ENCODE measurements at places on chromosomes 4 and X.
A peak's percentile ranks its signal among the peaks of the same experiment; 100 is the strongest.

DNA sequence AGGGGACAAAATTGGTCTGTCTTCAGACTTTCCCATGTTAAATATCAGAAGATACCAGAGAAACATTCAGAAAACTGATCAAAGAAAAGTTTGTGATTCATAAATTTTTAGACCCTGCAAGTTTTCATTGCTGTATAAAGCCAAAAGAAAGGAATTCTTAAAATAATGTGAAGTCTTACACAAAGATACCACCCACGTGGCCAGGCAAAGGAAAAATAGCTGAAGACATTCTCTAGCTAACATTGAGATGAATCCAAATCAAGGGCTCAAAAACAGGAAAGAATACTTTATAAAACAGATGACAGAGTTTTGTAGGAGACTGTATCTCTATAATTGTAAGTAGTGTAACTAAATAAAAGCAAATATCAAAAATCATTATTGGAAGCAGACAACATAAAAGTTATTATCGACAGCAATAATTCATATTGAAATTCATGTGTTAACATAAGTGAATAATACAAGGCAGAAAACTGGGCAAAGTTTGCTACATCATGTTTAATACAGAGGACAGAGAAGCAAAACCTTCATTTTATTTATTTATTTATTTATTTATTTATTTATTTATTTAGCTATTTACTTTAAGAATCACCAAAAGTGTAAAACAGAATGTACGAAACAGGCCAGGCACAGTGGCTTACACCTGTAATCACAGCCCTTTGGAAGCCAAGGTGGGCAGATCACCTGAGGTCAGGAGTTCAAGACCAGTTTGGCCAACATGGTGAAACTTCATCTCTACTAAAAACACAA, 204.6 kb upstream of the SLIT2 start:
- DNase-seq: no peak

DNA sequence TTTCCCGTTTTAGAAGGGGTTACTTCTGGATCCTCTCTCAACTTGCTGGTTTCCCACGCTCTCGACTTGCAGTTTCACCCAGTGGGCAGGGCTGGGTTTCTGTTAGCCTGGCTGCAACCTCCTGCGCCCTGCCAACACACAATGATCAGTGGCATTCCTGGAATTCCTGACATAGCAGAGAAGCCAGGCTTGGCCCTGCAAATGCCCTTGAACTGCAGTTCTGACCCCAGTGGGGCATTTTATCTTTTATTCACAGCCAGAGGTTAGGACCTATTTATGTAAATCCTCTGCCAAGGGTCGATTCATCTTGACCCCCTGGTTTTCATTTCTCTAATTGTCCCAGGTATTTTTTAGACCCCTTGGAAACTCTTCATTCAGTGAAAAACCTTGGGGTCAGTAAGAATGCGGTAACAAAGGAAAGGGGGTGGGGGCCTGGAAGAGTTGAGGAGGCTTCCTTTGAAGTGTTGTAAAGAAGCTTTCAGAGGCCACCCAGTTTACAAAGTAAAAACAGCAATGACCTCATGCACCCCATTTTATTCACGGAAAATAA, 217.6 kb downstream of the ZNF674 start:
- DNase-seq: no peak

DNA sequence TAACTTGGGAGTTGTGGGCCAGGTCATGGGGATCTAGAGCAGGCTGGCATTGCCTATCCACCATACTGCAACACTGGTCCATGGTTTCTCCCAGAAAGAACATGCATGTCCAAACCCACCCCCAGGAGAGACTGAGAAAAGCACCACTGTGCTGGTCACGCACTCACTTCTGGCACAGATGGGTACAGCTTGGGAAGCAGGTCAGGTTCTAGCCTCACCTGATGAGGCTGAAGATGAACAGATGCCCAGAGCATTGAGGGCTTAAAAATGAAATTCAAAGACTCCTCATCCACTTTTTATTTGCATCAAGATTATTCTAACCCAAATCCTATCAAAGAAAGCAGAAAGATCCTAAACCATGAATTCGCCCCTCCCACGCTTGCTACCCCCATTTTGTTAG, 125.9 kb upstream of the RAI2 start:
- DNase-seq: no peak

DNA sequence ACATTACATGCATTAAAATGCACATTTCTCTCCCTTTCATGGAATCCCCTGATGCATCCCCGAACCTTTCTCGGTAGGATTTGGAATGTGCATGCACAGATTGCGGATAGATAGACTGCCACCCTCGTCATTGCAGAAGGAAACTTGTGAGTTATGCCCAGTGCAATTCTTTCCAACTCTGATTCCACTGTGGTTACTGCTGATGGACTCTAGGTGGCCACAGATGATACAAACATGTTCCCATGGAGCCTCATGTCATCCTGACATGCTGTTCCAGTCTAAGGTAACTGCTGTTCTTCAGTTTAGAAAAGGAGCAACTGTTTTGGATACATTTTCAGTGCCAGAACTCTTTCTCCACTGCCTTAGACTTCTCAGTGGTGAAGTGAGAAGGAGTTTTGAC, 9.1 kb upstream of the VCX3B start:
- no peak for DNase-seq

GRCh38 chr4:6516762-6517161, 44.3 kb upstream of the PPP2R2C start:
- no peak for DNase-seq

- DNase-seq: peak; percentile 58
Measured at GRCh38 chrX:119757979-119758730, at the start of gene SOWAHD. Gene SOWAHD, plus strand, starts transcription at chrX:119758588. Its CDS starts 80 bp downstream, at chrX:119758668.

DNA sequence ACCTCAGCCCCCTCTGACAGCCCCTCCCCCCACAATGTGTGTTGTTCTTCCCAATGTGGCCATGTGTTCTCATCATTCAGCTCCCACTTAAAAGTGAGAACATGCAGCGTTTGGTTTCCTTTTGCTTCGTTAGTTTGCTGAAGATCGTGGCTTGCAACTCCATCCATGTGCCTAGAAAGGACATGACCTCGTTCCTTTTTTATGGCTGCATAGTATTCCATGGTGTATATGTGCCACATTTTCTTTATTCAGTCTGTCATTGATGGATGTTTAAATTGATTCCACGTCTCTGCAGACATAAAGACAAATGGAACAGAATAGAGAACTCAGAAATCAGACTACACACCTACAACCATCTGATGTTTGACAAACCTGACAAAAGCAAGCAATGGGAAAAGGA, 46.0 kb downstream of the ARX start:
- DNase-seq: no peak

DNA sequence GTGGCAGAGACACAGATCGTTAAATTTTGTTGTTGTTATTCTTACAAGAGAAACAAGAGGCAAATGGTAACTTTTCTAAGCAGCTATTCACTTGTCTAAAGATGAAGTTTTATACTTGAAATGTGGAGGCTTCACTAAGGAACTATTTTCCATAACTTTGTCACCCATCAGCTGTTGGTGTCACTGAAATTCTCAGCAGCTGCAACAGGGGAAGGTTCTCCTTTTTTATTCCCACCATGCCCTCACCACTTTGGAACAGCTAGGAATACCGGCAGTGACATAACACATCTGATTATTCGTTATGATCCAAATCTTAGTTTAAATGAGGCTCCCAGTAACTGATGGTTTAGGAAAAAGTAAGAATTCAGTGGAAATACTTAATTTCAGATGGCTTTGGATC, 147.0 kb upstream of the LEF1 start:
- no peak for DNase-seq

DNA sequence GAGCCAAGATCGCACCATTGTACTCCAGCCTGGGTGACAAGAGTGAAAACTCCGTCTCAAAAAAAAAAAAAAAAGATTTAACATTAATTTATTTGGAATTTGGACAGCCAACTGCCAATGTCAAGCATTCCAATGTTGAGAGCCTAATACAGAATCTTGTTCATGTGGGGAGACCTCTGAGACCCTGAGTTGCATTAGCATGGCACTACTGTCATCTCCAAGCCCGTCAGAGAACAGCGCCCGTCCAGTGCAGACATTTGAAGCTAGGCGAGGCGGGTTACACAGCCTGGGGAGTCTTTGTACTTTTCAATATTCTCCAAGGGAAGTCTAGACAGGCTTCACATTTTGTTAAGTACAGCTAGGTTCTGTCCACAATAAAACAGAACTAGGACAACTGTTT, 126.7 kb downstream of the CHRNA9 start:
- DNase-seq: no peak

DNA sequence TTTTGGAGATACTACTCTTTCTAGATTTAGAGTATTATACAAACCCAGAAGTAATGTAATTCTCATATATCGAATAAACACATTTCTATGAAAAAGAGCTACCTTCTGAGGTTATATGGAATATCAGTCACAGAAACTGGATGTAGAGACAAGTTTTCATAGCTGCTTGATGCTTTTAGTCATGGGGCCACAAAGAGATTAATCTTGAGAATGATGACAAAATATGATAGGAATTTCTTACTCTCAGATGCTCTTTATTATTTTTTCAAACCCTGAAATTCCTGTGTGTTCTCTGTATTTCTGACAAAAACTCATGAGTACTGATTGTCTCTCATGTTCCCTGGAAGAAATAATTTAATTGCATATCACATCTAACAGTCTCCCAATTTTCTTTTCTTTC, 662.5 kb downstream of the RAPGEF2 start:
- DNase-seq: no peak

DNA sequence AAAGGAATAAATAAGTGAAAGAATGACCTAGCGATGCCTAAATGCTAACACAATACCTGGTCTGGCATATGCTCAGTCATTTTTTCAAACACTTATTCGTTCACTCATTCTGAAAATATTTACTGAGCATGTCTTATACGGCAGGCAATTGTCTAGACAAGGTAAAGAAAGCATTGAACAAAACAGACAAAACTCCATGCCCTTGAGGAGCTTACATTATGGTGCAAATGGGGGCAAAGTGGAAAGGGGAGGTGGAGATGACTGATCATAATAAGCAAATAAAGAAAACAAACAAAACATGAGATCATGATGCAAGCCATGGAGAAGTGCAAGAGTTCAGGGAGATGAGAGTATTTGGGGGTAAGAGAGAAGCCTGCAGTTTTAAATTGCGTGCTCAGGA, 334.6 kb upstream of the PPARGC1A start:
- no peak for DNase-seq

GRCh38 chr4:3411676-3412075, 30.1 kb upstream of the HGFAC start:
- no peak for DNase-seq

- peak; percentile 80 for DNase-seq
Measured at GRCh38 chr4:56301181-56301996, 85.9 kb downstream of the AASDH start.

GRCh38 chr4:153573221-153573620, 107.1 kb downstream of the TMEM131L start:
- no peak for DNase-seq

DNA sequence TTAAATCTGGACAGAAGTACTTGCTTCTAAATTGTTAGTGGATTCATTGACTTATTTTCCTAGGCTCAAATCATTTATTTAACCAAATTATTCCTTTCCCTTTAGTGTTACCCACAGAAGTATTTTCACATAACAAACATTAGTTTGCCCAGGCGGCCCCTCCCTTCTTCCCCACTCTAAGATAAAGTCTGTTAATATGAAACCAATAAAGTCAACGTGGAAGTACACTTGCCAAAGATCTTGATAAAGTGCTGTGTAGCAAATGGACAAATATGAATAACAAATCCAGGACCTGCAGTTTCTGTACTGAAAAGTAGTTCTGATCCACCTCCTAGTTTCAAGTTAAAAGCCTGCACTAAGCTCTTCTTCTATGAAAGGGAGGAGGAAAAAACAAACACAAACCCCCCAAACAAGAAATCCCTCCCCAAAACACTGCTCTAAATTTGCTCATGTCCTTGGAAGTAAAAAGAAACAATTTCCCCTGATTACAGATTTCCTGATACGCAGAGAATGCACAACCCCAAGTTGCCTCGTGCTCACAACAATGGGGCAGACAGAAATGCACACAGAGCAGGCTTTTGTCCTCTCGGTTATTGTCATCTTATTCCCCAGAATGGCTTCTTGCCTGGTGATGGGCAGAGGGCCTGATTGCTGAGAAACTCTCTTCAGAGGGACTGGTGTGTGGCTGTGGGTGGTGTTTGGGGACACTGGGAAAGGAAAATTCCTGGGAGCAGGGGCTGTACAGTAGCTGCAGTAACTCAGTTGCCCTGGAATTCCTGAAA, 23.2 kb downstream of the TMSB4X start:
- no peak for DNase-seq
